ENCODE measurements at places on chromosomes 7 and 10.

GRCh38 chr7:129778770-129779601 lies 167.5 kb downstream of the NRF1 start:
- no peak for DNase-seq

DNA sequence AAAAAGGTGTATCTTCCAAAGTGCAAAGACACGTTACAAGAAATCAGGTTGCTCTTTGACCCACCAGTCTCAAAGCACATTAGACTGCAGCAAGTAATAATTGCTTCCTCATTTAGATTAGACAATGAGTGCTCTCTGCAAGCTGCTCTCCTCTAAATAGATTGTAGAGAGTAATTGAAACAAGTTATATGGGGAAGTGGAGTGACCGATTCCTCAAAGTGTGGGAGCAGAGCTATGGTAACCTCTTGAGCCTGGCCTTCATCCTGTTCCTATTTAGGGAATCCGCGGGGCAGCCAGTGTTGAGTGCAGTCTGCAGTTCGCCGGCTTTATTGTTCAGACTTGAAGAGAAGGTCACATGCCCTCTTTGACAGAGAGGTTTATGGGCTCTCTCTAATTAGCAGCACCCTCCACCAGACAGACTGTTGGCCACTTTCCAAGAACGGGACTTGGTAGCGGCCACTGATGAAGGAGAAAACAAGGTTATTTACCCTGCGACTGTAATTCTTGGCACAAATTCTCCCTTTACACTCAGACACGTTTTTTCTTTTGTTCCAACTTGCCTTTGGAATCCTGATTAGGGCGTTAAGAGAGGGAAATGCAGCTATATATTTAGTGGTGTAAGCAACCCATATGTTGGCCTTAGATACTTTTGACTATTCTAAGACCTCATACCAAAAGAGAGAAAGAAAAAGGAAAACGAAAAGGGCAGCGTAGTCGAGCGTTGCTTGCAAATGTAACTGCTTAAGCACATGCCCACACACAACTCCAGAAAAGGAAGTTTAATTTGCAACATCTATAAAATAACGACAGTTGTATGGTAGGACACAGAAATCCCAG lies 107.5 kb downstream of the REEP3 start:
- no peak for DNase-seq

- no peak for DNase-seq
These were observed 772 bp downstream of the PRDX3 start for GRCh38 chr10:119177708-119178371.

DNA sequence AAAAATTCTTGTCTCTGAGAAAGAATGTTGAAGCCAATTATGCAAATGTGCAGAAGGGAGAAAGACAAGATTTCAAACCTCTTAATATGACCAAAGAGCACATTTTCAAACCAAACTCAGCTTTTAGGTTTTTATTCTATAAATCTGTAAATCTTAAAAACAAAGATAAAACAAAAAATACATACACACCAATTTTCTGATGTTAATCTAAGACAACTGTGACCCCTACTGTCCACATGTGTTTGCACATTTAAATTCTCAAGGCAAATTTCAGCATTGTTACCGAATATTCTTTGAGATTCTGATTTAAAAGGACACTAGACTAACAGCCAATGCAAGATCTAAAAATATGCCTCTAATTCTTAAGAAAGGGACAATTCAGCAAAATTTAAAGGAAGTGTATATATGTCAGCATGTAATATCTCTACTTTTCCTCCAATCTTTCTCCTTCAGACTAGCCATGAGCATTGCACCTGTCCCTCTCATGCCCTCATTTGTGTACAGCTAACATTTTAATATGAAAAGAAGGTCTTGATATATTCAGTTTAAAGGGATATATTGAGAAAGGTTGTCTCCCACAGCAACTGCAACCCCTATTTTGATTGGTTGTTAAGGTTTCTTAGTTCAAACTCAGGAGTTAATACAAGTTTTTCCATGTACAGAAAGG lies 417.9 kb downstream of the IPMK start:
- no peak for DNase-seq

GRCh38 chr7:77537778-77538280 lies 734 bp downstream of the PTPN12 start:
- DNase-seq = no peak

GRCh38 chr10:128576943-128577670 lies 450.9 kb upstream of the MKI67 start:
- DNase-seq = no peak

DNA sequence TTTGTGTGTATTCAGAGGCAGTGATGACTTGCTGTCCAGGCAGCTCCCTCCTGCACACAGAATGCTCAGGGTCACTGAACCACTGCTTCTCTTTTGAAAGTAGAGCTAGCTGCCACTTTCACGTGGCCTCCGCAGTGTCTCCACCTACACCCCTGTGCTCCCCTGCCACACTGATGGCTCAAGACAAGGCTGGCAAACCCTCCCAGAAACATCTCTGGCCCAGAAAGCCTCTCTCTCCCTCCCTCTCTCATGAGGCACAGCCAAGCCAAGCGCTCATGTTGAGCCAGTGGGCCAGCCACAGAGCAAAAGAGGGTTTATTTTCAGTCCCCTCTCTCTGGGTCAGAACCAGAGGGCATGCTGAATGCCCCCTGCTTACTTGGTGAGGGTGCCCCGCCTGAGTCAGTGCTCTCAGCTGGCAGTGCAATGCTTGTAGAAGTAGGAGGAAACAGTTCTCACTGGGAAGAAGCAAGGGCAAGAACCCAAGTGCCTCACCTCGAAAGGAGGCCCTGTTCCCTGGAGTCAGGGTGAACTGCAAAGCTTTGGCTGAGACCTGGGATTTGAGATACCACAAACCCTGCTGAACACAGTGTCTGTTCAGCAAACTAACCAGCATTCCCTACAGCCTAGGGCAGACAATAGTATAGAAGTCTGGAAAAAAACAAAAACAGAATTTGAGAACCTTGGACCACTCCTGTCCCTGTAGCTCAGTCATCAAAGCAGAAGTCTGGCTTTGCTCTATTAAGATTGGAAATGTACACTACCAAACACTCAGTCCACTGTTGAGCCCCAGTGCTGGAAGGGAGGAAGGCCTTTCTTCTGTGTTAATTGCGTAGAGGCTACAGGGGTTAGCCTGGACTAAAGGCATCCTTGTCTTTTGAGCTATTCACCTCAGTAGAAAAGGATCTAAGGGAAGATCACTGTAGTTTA lies 15.8 kb downstream of the SCD start:
- DNase-seq = no peak

GRCh38 chr10:109957092-109957797 lies 33.9 kb upstream of the XPNPEP1 start:
- no peak for DNase-seq

DNA sequence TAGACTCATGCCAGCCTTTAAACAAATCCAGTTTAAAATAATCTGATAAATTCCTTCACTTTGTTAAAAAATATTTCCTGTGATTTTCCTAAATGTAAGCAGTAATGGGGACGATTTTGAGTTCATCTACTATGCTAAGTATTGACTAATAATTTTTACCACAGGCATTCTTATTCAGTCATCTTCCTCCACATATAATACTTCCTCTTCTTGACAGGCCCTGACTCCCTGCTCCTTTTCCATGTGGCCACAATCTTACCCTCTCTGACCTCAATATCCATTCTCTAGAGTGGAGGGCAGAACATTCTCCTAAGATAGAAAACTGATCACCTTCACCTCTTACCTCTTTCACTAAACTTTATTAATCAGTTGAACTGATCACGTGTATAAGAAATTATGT lies 7.8 kb downstream of the DNAJC2 start:
- DNase-seq = no peak

DNA sequence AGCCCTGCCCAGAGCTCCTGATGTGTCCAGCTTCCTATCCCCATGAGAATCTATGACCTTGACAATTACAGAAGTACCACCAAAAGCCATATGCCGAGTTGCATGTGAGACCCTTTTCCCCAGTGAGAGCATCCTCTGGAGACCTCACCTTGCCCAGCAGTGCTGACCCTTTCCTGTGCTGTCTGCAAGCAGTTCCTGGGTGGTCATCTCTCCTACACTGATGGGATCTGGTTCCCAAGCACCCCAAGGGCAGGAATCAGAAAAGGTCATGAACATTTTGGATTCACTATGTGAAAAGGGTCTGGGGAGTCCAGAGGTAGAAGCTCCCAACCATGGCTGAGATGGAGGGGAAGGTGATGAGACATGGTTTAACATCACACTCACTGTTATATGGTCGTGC lies 18.2 kb downstream of the SFTPD start:
- no peak for DNase-seq

DNA sequence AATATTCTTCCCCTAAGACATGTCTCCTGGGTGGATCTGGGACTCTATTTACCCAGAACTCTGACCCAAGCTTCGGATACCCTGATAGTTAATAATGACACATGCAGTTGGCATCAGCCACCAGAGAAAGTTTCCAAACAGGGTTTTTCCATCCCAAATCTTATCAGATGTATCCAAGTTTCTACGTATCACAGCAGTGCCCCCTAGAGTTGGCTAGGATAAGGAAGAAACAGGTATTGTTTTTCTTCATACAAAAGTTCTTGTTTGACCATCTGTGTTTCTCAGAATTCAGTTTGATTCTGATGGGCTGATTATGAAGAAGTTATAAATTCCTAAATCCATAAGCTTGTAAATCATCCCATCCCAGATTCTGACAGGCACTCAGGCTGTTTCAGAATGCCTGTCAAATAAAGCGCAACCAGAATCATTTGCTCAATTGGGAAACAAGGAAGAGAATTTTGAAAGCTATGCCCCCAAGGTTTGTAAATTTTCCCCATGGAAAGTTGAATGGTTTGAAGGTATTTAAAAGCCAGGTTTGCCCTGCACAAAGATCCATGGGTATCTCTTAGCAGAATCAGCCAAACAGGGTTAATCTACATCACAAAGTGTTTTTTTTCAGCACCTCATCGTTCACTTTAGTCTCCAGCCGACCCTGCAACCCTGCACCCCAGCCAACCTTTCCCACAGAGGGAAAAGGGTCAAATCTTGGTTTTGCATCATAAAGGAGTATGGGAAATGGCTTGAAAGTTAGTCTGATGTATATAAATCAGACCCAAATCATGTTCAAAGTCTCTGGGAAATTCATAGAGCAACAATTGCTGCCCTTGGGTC lies 47.4 kb downstream of the NRAP start:
- DNase-seq = no peak

- DNase-seq = no peak
These were observed 97.1 kb downstream of the CSTF2T start for GRCh38 chr10:51602326-51602725.

- DNase-seq = no peak
These were observed 28.2 kb downstream of the IL15RA start for GRCh38 chr10:5949009-5949759.

- DNase-seq = no peak
These were observed 70.6 kb upstream of the RHEB start for GRCh38 chr7:151590071-151590849.

GRCh38 chr7:79376299-79377025 lies 77.0 kb downstream of the MAGI2 start:
- no peak for DNase-seq

- no peak for DNase-seq
These were observed 308.7 kb upstream of the SORCS1 start for GRCh38 chr10:107473225-107473624.

DNA sequence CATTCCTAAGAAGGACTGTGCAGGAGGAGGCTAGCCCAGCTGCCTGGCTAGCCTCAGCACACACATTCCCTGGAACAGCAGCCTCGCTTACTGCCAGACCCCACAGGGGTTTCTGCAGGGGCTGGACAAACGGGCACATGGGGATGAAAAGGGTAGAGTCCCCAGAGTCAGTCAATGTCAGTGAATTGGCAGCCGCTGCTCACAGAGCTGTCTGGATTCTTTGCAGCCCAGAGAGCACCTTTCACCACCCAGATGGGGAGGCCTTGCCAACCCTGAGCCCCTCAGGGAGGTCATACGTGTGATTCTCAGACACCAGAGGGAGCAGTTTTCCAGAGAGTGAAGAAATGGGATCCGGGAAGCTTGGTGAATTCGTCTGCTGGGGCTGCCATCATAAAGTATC lies 143.3 kb downstream of the KCNMA1 start:
- no peak for DNase-seq

DNA sequence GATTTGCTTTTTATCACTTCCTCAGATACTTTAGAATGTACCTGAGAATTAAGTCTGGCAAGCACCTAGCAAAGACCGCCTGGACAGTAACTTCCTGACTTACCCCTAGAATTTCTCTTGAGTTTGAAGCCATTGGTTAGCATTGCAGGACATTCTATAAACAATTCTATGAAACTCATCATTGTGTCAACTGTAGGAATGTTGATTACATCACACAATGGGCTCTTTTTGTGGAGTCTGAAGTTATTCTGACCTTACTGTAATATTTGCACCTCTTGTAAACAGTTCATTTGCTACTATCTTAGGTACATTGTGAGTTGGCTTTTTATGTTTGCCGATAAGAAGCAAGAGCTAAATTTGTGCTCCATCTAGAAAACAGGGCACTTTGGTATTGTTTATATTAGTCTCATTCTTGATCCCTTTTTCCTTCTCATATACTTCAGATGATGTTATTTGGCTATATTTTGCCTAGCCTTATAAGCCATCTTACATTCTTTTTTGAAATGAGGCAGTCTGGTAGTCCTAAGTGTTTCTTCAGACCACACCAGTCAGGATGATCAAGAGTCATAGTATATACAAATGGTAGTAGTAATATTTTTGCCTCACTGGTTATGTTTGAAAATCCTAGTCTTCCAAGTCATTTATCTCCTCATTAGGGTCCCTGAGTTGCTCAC lies 52.4 kb downstream of the CASD1 start:
- no peak for DNase-seq

DNA sequence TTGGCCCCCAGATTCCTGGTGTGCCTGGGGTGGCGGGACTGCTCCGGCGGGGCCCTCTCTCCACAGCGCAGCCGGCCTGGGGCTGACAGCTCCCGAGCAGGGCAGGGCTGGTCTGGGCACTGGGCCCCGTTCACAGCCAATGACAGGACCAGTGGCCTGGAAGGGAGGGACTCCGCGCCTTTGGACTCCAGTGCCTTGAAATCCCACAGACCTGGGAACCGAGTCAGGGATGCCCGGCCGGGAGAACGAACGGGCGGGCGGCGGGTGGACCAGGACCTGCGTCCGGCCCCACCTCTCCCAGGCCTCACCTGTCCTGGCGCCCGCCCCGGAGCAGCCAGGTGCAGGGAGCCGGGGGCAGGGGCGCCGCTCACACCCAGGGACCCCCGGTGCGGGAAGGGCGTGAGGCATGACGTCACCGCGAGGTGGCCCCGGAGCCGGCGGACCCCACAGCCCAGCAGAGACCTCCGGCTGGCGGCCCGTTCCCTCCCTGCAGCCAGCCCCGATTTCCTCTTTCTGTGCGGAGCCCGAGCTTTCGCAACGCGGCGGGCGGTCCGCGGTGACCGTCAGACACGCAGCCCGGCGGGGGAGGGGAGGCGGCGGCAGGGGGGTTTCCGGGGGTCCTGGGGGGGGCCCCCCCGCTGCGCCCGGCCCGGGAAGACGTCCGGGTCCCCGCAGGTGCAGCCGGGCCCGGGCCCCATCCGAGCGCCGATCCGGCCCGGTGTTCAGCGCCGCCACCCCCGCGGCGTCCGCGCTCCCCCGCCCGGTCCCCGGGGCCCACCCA lies 743 bp downstream of the ADAP1 start:
- DNase-seq = no peak

Data from activated naive CD4-positive, alpha-beta T cell (primary cell).